Gastroesophageal sphincter (tissue), 4 donors: ENCODE measurements at places on chromosomes 4 and X.

GRCh38 chr4:74123065-74123728 is 24.2 kb upstream of the CXCL2 start:
- ATAC-seq = peak; percentile 70

DNA sequence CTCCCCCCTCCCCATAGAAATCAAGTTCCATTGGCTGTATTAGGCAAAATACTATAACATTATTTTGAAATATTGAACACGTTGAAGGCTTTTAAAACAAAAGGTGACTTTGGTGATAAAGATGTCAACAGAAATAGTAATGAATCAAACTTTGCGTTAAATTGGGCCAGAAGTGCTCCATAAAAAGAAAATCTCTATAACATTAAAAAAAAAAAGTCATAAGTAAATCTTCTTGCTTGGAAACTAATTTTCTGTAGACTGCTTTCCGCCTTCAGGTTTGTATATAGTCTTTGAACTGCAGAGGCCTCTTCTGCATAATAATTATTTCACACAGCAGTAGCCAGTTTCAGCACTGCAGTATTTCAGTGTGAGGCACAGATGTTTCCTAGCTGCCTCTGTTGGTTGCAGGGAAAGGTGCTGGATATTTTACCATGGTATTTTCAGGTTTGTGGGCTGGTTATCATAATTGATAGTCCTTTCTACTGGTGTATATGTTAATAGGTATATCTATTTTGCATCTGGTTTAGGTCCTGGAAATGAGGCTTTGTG is 158.9 kb downstream of the KDM6A start:
- ATAC-seq = no peak

GRCh38 chr4:92199135-92199534 is 104.6 kb upstream of the GRID2 start:
- ATAC-seq = no peak

GRCh38 chr4:18041114-18041513 is 19.6 kb upstream of the LCORL start:
- no peak for ATAC-seq

DNA sequence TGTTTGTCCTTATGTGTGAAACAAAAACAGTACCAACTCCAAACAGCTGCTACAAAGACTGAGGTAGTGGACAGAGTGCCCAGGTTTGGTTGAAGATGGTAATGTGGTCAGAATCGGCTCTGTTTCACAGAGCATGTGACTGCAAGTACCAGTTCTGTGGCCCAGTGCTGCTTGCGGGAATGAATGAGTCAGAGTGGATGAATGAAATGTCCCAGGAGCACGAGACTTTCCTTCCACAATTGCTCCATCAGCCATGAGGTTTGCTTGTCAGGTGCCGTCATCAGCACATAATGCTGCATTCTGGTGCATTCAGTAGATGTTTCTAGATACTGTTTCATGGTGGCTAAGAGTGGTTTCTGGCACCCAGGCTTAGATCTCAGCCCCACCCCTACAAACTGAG is 84.2 kb downstream of the GPR143 start:
- no peak for ATAC-seq
